ENCODE measurements at places on chromosomes 16 and 17.

DNA sequence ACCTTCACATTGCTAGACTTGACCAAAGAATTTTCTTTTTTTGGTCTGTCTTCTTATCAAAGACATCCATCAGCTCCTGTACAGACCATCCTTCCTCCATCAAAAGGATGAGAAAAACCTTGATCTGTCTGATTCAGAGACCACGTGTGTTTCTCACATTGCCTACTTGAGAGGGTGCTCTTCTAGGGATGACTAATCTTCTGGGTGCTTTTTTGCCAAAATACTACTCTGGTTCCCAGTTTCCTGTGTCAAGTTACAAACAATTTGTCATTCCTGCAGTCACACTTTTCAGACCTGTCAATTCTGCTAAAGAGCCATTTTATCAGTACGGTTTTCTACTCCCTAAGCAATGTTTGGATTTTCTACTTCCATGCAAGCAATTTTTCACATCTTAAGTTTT lies 492.2 kb downstream of the CDH11 start:
- no peak for DNase-seq

GRCh38 chr16:30581457-30581856 lies 4.0 kb downstream of the ZNF785 start:
- DNase-seq, result no peak

DNA sequence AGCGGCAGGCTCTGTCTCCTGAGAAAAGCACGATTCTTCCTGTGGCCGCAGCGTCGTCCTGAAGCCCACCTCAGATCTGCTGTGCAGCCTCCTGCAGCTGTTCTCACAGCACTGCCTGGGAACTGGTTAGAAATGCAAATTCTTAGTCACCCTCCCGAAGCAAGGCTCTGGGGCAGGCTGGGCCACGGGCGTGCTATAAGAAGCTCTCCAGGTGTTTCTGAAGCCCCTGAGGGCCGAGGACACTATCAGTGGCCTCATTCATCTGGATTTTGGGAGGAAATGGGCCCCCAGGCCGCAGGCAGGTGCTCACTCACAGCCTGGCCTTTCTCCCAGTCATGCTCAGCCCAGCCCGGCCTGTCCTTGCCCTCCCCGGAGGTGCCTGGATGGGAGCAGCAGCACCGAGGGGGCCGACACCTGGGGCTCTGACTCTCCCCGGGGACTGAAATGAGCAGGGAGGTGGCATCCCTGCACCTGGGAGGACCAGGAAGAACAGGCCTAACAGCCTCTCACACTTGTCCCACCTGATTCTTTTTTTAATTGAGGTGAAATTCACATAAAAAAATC lies 10.4 kb upstream of the NLRC3 start:
- DNase-seq, result no peak

DNA sequence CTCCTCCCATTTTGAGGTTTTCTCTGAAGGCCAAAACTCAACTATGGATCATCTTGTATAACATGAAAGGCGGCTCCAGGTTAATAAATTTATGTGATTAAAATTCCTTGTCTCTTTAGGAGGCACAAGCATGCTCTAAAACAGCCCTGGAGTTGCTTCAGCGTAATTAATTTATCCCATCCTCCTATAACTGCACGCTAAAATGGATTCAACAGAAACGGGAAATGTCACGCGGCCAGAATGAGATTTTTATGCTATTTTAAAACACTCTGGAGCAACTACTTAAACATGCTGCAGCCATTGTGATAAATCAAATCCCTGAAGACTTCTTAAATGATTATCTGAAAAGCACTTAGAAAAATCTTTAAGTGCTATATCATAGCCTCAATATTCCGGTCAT lies 106.6 kb downstream of the ADAMTS18 start:
- no peak for DNase-seq

DNA sequence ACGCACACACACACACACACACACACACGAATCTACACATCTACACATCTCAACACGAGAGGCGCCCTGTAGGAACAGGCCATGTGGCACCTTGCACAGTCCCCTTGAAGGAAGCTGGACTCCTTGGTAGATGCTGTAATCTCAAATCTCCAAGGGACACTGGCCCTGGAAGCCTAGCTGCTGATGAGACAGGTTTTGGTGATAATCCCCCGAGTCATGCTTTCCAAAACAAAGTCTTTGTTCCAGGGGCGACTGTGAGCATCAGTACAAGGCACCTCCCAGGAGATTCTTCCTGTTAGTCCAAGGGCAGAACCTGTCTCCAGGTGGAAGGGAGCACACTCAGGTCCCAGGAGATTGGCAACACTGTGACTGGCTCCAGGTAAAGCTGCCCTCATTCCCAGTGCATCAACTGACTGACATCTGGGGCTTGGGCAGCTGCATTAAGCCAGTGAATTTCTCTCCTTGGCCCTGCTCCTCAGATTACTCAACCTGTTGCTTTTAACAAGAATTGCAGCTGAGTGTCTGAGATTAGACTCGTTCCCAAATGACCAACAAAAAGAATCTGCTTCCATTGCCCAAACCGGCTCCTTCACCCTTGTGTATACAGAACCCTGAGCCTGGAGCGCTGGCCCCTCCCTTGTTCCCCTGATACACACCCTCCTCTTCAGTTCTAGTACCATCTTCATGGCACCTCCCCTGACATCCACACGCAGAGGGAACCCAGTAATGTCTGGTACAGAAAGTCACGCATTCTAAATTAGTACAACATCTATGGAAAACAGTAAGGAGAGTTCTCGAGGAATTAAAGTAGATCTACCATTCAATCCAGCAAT lies 13.9 kb upstream of the TNRC6C start:
- no peak for DNase-seq

GRCh38 chr17:7034955-7035590 lies 742 bp upstream of the SLC16A13 start:
- no peak for DNase-seq

- peak; percentile 27 for DNase-seq
Observed at GRCh38 chr16:69286941-69287713, 24.0 kb upstream of the VPS4A start.
